ENCODE measurements at places on chromosomes 16 and 17. TPM values are rescaled to one million over a fixed set of nuclear protein-coding genes. Genes with fewer than 3 reads are reported as not detected.

DNA sequence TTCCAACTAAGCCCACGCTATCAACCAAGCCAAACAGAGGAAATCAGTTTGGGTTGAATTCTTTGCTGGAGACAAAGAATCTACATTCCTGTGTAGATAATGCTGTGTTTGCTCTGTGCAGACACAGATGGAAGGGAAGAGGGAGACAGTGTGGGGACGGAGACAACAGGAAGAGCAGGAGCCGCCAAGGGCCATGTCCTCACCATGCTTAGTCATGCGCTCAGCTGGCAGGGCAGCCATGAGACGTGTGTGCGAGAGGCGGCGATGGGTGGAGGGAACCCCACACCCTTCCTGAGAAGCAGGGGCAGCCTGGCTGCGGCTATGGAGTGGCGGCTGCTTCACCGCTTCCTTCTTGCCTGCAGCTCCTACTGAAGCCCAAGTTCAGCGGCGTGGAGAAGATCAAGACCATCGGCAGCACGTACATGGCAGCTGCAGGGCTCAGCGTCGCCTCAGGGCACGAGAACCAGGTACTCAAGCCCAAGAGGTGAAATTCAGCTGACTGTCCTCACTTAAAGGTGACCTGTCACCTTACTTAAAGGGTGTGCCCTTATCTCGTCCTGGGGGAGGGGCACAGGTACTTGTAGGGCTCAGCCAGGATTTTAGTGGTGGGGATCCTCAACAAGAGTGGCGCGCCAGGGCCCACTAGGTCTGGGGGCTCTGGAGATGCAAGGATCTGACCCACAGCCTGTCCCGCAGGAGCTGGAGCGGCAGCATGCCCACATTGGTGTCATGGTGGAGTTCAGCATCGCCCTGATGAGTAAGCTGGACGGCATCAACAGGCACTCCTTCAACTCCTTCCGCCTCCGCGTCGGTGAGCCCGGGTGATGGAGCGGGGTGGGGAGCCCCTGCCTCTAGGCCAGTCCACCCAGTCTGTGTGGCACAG, 47.5 kb downstream of the ADCY7 start:
- no peak for DNase-seq
- peaks cover 17% of the 10 kb centered on the region for H3K36me3 ChIP-seq
- H3K27ac ChIP-seq = no peak overlapping the region
- no peaks in the 10 kb centered on the region for H3K27me3 ChIP-seq
- H3K4me3 ChIP-seq = no peak overlapping the region

DNA sequence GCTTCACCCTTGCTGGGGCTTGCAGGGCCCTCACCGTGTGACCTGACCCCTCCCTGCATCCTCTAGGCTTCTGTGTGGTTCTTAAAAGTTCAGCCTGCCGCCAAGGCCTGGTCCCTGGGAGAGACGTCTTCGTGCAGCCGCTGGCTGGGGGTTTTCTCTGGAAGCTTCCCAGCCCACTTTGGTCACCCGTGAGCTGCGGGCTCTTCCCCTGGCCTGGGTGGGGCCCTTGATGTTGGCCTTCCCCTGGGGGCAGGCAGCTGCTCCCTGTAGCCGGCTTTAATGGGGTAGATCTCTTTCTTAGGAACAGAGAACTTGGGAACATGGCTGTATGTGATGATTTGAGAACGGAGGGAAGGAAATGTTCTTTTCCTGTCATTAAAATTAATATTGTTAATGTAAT, 32.7 kb downstream of the ZNF750 start:
- DNase-seq = no peak
- H3K4me3 ChIP-seq = no peak overlapping the region
- no peaks in the 10 kb centered on the region for H3K27me3 ChIP-seq
- H3K4me1 ChIP-seq = peaks cover 5% of the 10 kb centered on the region
- H3K27ac ChIP-seq = no peak overlapping the region

GRCh38 chr16:52512297-52512987, 34.5 kb downstream of the TOX3 start:
- DNase-seq = no peak
- H3K36me3 ChIP-seq = no peaks in the 10 kb centered on the region
- no peaks in the 10 kb centered on the region for H3K27me3 ChIP-seq
- no peaks in the 10 kb centered on the region for H3K4me1 ChIP-seq
- H3K27ac ChIP-seq = no peak overlapping the region

DNA sequence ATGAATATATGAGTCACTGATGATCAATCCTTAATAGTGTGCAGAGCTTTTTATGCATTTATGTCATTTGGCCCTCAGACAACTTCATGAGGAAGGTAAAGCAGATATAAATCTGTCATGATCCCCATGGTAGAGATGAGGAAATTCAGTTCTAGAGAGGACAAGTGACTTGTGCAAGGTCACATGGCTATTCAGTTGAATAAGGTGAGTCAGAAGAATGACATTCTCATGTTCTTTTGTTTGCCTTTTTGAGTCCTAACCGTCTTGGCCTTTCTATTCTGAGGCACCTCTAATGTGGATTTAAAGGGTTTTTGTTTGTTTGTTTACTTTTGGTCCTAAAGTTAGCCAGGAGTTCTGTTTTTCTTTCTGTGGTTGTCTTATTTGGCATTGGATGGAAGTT, 116.2 kb upstream of the ELAC2 start:
- no peaks in the 10 kb centered on the region for H3K27me3 ChIP-seq
- DNase-seq = no peak
- H3K4me1 ChIP-seq = no peaks in the 10 kb centered on the region
- H3K4me3 ChIP-seq = no peak overlapping the region

- peak; percentile 33 for DNase-seq
- H3K27me3 ChIP-seq = no peaks in the 10 kb centered on the region
- peaks cover 15% of the 10 kb centered on the region for H3K4me1 ChIP-seq
- H3K27ac ChIP-seq = peak overlapping the region; percentile 76
These were observed 761 bp downstream of the NOL3 start for GRCh38 chr16:67170949-67171649.

Gene SNAI3
- 0.17 TPM for total RNA-seq

Gene ZNF668
- total RNA-seq = 9.0 TPM

Gene C17orf100
- total RNA-seq = 0.33 TPM

Gene EFTUD2
- total RNA-seq = 88.0 TPM

- H3K4me1 ChIP-seq = peaks cover 48% of the 10 kb centered on the region
- DNase-seq = peak; percentile 70
- H3K4me3 ChIP-seq = no peak overlapping the region
- no peaks in the 10 kb centered on the region for H3K36me3 ChIP-seq
- H3K27me3 ChIP-seq = no peaks in the 10 kb centered on the region
These were observed 93.6 kb upstream of the CIBAR2 start for GRCh38 chr16:85205747-85206471.

DNA sequence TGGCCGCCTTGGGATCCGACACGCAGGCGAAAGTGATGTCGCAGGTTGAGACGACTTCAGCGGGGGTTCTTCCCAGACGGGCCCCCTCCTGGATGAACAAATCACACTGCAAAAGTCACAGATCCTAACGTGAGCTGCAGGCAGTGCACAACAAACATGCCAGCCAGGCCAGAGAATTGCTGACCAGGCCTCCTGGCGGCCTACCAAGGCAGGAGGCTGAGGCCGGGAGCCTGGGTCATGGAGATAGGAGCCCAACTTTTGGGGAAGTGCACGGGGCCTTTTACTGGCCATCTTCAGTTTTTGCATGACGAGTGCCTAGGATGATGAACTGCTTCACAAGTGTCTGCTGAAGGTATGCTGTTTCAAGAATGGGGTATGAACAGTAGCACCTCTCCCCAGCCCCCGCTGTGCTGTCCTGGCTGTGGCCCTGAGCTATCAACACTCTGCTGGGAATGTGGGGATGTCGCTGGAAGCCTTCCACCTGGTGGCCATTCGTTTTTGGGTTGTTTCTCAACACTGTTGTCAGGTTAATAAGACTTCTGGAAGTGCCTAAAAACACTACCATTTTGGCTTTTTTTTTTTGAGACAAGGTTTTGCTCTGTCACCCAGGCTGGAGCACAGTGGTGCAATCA, 12.2 kb upstream of the ROGDI start:
- H3K27ac ChIP-seq = no peak overlapping the region
- no peak for DNase-seq
- no peak overlapping the region for H3K4me3 ChIP-seq
- no peaks in the 10 kb centered on the region for H3K4me1 ChIP-seq
- peaks cover 22% of the 10 kb centered on the region for H3K36me3 ChIP-seq

Gene MARVELD3
- not detected for total RNA-seq

DNA sequence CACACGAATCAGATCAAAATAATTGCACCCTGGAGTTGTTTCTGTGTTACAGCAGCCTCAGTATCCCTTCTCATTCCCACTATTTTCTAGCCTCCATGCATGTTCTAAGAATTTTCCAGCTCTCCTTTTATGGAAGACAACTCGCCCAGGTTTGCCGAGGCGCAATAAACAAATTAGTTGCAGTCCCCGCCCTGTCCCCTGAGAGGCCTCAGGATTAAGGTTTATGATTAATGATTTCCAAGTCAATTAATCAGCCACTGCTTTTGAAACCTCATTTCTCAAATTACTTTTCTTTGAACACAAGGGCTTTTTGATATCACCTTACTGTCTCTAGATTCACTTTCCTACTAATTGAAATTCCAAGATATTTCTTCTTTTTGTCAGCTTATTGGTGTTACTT, 138.3 kb upstream of the HSBP1 start:
- H3K36me3 ChIP-seq = no peaks in the 10 kb centered on the region
- no peak for DNase-seq
- no peaks in the 10 kb centered on the region for H3K4me1 ChIP-seq
- H3K4me3 ChIP-seq = no peak overlapping the region
- H3K27me3 ChIP-seq = no peaks in the 10 kb centered on the region

DNA sequence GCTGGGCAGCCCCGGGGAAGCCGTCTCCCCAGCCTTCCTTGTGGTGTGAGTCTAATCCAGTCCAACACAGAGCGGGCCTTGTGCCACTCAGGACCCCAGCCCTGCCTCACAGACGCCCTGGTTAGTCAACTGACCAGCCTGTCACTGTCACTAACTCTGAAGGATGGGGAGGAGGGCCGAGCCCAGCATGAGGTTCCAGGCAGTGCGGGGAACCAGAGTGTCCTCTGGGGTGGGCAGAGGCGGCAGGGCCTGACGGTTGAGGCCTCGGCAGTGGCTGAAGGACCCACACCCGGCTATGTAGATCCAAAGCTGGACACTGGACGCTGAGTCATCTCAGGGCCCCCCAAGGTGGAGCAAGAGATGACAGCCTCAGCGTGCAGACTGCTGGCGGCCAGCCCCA, 8.6 kb downstream of the RPUSD1 start:
- no peak for DNase-seq
- no peaks in the 10 kb centered on the region for H3K36me3 ChIP-seq
- no peaks in the 10 kb centered on the region for H3K27me3 ChIP-seq
- no peaks in the 10 kb centered on the region for H3K4me1 ChIP-seq
- H3K27ac ChIP-seq = no peak overlapping the region

DNA sequence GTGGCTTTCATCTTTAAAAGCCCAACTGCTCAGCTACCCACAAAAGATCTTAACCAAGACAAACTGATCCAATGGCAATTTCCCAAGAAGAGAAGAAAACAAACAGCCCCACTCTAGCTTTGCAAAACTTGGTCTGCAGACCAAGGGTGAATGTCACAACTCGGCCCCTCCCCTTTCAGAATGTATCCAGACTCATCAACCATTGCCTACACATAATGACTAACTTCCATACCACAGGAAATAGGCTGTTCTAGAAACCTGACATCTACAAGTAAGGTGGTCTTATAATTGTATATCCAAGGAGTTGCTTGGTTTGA, 16.0 kb downstream of the DCUN1D3 start:
- H3K27ac ChIP-seq = no peak overlapping the region
- no peak overlapping the region for H3K4me3 ChIP-seq
- H3K4me1 ChIP-seq = peaks cover 6% of the 10 kb centered on the region

Data from fibroblast of lung (primary cell).